ENCODE measurements at places on chromosomes 2 and 18.

GRCh38 chr2:178796079-178796677 lies 11.0 kb downstream of the TTN start:
- DNase-seq, result no peak

DNA sequence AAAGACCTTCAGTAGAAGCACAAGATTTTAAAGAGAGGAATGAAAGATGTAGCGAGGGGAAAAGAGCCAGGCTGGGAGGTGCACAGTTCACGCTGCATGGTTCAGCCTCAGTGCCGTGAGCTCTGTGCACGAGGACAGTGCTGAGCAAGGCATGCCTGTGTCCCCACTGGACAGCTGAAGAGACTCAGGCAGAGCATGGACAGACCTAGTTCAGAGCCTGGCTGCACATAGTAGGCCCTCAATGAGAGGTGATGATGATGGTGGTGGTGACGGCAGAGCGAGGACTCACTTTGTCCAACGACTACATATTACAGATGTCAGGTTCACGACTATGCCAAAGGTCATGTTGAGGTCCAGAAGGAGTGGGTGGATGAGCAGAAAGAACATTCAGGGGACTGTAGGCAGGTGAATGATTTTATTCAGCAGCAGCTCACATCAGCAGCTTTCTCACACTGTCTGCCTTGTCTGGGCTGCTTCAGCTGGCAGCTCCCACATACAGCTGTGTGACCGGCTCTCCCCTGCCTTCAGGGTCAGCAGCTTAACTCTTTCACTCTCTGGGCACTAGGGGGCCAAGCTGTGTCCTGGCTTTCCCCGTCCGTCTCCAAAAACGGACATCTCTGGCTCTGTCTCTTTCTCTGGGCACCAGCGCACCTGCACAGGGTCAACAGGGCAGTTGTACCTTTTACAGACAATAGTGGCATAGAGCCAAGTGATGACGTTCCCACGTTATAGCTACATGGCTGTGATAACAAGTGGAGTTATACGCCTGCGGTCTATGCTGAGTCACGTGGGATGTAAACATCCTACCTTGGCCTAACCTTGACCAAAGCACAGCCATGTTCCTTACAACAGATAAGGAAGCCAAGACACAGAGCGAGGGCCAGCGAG lies 128.8 kb upstream of the MSH6 start:
- DNase-seq, result no peak

GRCh38 chr18:8762968-8763367 lies 57.6 kb downstream of the MTCL1 start:
- DNase-seq, result no peak

GRCh38 chr2:26562811-26563645 lies 78.1 kb downstream of the CIB4 start:
- no peak for DNase-seq

DNA sequence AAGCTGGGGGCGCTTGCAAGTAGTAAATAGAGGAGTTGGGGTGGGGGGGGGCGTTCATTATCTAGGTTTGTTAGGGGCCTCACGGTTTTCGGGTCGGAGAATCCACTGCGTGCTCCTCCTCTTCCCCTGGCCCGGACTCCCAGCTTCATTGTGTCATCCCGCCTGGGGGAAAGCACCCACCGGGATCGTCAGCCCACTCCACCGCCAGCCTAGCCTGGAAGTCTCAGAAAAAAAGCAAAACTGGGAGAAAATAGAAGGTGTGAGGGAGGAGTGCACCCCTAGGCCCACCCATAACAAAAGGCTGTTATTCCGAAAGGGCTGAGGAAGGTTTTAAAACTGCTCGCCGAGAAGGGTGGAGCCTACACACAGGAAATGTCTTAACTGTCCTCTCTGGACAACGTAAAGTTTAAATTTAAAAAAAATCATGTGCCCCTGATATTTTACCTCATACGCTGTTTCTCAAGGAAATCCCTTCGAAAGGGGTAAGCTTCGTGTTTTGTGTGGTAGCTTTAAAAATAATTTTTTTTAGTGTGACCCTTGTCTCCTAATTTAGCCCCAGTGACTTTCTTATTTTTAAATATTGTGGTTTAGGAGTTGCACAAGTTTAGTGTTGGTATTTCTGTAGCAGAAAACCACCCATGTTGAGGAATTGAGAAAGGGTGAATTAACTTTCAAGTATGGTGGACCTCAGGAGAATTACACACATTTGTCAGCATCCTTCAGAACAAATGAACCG lies 104.2 kb downstream of the SPTBN1 start:
- no peak for DNase-seq

DNA sequence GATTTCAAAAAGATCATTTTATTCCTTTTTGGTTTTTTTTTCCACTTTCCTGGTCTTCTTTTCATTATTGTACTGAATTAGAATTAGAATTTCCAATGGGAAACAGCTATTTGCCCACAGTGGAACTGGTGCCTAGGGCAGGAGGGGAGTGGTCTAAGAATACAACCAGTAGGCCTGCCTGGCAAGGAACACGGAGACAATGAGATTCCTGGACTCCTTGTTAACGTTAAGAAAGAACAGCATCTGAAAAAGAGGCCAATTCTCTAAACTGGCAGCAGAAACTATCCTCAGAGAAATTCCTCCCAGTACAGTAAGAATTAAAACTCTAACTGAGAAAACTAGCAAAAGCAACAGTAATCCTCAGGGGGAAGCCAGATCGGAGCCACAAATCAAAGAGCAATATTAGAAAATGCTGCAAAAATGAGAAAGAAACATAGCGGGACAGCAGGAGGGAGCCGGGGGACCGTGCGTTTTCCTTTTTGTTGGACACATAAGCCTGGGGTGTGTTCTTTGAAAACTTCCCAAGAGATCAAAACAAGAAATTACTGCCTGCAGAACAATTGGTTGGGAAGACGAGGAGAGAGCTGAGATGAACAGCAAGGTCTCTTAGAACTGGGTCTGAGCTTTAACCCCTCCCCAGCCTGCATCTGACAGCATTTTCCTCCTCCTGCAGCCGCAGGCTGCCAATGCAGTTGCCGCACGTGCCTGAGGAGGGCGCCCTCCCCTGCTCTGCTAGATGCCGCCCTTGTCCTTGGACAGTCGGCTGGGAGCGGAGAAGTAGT lies 776.0 kb downstream of the TSN start:
- DNase-seq, result no peak

- DNase-seq, result no peak
These were observed 320.0 kb downstream of the FSIP2 start for GRCh38 chr2:186058614-186059013.

DNA sequence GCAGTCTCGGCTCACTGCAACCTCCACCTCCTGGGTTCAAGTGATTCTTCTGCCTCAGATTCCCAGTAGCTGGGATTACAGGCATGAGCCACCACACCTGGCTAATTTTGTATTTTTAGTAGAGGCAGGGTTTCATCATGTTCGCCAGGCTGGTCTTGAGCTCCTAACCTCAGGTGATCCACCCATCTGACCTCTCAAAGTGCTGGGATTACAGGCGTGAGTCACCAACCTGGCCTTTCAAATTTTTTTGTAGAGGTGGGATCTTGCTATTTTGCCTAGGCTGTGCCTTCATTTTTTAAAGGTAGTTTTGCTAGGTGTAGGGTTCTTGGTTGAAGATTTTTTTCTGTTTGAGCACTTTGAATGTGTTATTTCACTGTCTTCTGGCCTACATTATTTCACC lies 6.2 kb downstream of the HAUS1 start:
- no peak for DNase-seq

DNA sequence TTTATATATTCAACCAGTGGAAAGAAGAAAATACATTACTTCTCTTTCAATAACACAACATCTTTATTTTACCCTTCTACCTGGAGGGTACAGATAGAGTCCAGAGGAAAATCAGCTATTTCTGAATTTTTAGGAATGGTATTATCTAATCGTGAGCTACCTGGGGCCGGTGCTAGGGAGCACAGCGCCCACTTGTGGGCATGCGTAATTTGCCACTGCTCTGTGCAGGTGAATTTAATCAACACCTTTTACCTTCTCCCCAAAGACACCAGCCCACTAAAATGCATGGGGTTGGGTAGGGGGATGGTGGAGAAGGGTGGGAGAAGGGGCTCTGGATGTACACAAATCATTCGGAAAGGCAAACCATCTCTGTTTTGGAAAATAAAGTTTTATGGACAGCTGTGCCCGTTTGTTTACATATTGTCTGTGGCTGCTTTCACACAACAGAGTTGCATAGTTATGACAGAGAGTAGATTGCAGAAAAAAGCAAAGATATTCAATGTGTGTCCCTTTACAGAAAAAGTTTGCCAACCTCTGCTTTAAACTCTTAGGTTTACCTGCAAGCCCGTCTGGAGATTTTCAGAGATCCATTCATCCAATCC lies 51.5 kb upstream of the DCC start:
- DNase-seq, result no peak

GRCh38 chr18:40414155-40414754 lies 1540.8 kb upstream of the PIK3C3 start:
- DNase-seq, result no peak

GRCh38 chr2:100571668-100572067 lies 8.9 kb downstream of the PDCL3 start:
- DNase-seq, result no peak

- DNase-seq, result no peak
These were observed 2.3 kb downstream of the MBOAT2 start for GRCh38 chr2:9001229-9001628.

GRCh38 chr2:220273082-220273481 lies 645.7 kb downstream of the SLC4A3 start:
- DNase-seq, result no peak

- no peak for DNase-seq
These were observed 903.3 kb upstream of the KLHL29 start for GRCh38 chr2:22481486-22482259.

Measured in activated gamma-delta T cell treated with anti-CD3 and anti-CD28 coated beads, Interleukin-2, amount 50 U/mL, for 16 hours (primary cell).